HT1080 (cell line): ENCODE measurements at places on chromosomes 6 and 20. TPM values are rescaled to one million over a fixed set of nuclear protein-coding genes. Genes with fewer than 3 reads are reported as not detected.

DNA sequence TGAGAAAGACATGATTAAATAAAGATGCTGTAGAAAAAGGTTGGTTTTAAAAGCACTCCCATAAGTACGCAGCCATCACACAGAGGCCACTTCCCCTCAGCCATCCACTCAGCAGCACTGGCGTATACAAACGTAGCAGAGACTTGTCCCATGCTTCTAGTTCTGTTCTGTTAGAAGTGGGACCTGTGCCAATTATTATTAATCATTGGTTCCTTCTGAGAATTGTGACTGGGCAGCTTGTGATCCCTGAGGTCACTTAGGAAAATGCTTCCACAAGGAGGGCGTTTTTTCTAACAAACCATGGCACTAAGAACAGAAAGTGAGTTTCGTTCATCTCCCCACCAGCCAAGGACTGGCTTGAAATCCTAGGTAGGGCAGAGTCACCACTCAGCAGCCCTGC, 53.9 kb downstream of the FAM120B start:
- no peak for DNase-seq

GRCh38 chr6:46353528-46353927, 137.7 kb downstream of the RCAN2 start:
- no peak for DNase-seq

DNA sequence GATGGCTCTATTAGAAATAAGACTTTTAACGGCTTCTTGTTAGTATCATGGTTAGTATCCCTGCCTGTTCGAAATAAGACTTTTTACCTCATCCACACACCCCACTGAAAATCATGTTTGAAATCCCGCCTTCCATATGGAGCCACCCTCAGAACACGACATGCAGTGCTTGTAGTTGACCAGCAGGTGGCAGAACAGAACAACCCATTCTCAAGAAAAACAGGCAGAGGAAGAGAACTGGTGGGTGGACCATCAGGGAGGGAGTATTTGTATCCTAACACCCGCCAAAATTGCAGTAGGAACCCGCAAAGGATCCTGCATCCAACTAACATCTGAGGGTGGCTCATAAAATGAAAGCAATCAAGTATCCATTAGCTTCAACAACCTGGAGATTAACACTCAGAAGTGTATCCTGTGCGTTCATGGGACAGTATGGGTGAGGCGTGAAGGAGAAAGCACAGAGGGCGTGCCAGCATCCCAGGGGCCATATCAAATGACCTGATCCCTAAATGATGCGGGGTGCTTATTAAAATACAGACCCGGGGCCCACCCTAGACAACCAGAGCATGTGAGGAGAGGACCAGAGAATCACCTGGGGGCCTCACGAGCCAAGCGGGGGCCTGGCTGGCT, 89.6 kb upstream of the NHSL1 start:
- peak; percentile 74 for DNase-seq

- DNase-seq: no peak
These were observed 96.2 kb upstream of the MAP7 start for GRCh38 chr6:136646377-136646776.

DNA sequence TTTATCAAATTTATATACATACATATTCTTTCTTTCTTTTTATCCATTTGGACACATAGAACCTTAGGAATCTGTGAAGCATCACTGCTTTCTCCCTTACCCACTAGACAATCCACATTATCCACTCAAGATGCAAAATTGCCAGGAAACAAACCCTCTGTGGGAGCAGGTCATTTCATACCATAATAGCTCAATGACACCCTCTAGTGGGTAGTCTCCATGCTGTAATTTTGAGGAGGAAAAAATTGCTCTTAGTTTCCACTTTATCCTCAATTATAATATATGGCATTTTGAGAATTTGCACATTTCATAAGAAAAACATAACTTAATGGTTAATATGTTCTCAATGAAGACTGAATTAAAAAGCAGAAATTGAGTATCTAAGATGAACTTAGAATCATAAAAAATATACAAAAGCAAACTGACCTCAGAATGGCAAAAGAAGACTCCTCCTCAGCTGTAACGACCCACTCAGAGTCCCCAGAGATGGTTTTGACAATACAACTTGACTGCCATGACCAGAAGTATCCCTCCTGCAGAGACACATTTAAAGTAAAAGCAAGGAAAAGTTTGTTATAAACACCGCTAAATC, 164.1 kb downstream of the FRK start:
- peak; percentile 17 for DNase-seq

ANKS1A gene
- 6.6 and 7.3 TPM in 2 replicates for total RNA-seq

FANCE gene
- total RNA-seq: 15.5 and 16.0 TPM in 2 replicates
